ENCODE measurements at places on chromosomes 2 and 18. TPM values are rescaled to one million over a fixed set of nuclear protein-coding genes. Genes with fewer than 3 reads are reported as not detected.

SETBP1 gene
- total RNA-seq, result 21.0 TPM

DNA sequence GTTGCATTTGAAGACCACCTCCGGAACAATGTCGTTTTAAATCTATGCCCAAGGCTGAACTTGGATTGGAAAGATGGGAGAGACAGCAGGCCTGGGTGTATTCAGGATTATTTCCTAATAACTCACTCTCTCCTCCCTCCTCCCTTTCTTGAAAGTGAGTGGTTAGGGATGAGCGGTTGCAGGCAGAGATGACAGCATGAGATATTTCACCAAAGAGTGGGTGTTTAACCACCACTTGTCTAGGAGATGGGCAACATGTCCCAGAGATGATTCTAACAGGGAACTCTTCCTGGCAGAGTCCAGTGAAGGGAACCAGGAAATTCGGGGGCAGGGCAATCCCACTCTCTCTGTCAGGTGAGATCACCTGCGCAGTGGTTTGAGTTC is 123.2 kb downstream of the KCTD1 start:
- H3K4me3 ChIP-seq, result no peak overlapping the region
- no peaks in the 10 kb centered on the region for H3K36me3 ChIP-seq
- H3K27ac ChIP-seq, result no peak overlapping the region

- H3K4me1 ChIP-seq, result no peaks in the 10 kb centered on the region
- H3K4me3 ChIP-seq, result no peak overlapping the region
- no peak overlapping the region for H3K27ac ChIP-seq
Observed at GRCh38 chr18:52829876-52830405, 489.9 kb downstream of the DCC start.

DNA sequence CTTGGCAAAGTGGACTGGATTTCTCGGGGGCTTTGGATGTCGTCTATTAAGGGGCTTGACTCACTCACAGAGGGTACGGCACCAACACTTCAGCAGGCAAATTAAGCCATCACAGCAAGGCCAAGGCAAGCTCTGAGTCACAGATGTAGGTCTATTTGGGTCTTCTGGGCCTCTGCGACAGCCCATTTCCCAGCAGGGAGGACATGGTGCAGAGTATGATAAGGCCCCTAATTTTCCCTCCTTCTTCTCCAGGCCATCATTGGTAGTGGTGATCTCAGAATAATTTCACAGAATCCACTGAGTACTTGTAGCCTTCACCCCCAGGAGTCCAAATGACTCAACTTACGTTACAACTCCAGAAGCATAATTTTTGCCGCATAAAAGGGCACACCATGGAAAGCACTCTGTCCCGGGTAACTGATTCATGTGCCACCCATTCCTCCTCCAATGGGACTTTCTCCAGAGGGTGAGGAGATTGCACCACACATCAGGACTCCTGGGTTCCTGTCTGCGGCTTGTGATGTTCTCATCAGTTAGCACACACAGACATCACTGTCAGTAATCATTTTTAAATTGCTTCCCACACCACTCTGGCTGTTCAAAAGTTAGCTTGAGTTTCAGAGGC is 164.9 kb downstream of the TXNL1 start:
- no peak for DNase-seq
- no peaks in the 10 kb centered on the region for H3K4me1 ChIP-seq
- H3K27me3 ChIP-seq, result no peaks in the 10 kb centered on the region
- H3K4me3 ChIP-seq, result no peak overlapping the region

DNA sequence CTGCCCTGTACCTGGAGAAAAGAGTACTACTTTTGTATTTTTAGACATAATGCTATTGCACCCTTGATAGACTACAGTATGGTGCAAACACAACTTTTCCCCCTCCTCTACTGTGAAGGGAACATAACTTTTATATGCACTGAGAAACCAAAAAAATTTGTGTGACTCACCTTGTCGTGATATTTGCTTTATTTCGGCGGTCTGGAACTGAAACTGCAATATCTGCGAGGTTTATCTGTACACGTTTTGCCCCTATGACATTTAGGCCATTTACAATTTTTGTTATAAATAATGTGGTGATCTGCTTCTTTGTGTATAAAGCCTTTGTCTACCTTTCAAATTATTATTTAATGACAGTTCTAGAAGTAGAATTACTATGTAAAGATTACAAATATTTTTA is 34.4 kb upstream of the AAK1 start:
- no peaks in the 10 kb centered on the region for H3K36me3 ChIP-seq
- no peak for DNase-seq

Measured in psoas muscle (tissue), 8 donors.